ENCODE measurements at places on chromosomes 3 and 15. TPM values are rescaled to one million over a fixed set of nuclear protein-coding genes. Genes with fewer than 3 reads are reported as not detected.

DNA sequence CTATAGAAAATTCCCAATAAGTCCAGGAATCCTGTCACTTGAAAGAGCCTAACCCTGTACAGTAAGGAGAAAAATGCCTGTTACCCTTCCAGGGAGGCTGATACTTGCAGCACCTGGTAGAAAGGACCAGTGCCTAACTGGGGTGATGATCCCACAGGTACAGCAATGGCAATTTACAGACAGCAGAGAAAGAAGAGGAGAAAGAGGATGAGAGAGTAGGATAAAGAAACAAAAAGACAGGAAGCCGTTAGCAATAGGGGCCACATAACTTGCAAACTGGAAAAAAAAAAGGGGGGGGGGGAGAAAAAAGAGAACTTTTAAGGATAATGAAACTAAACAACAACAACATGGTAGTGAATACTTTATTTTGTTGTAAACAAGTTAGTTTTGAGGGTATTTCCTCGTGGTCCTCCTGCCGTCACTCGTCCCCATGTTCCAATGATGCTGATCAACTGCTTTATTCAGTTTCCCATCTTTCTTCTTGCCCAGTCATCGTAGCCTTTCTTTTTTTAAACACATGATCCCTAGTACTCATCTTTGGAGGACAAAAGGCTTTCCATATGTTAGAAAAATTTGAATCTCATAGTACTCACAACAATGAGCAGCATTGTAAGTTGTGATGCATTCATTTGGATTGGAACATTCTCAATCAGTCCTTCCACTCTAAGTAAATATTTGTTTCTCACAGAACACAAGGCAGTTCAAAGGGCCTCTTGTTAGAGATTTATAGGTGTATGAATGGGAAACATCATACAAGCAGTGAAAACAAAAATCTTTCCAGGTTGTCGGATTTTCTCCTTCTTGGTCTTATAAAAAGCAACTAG lies 8.6 kb downstream of the TM4SF1 start:
- DNase-seq, result no peak

MFAP1 gene
- polyA plus RNA-seq, result 28.1 TPM

INKA1 gene
- polyA plus RNA-seq, result 9.1 TPM

LNP1 gene
- 1.7 TPM for polyA plus RNA-seq

GRCh38 chr3:13595485-13595884 lies 46.6 kb downstream of the FBLN2 start:
- no peak for DNase-seq

GRCh38 chr15:45105586-45105985 lies 8.4 kb downstream of the DUOX2 start:
- DNase-seq, result no peak
